ENCODE measurements at places on chromosomes 5 and 9. TPM values are rescaled to one million over a fixed set of nuclear protein-coding genes. Genes with fewer than 3 reads are reported as not detected.

DNA sequence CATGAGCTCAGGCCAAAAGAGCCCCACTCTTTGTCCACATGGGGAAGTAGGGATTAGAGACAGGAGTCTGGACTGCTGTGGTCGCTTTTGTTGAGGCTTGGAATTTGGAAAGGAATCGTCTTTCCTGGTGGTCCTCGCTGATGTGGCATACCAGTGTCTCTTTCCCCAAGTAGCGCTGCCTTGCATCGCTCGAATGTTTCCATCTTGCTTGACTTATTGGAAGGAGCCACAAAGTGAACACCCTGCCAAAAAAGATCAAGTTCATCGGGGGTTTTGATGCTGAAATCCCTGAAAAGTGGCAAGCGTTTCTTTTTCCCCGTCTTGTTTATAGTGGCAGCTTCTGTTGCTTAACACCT, 161.3 kb downstream of the MACROH2A1 start:
- DNase-seq = no peak

- no peak for DNase-seq
Measured at GRCh38 chr9:77505232-77505631, 142.9 kb downstream of the GNA14 start.

Gene CTNND2
- total RNA-seq = not detected

Gene NEUROG1
- not detected for total RNA-seq

- no peak for DNase-seq
Measured at GRCh38 chr5:30956251-30956650, 237.2 kb upstream of the CDH6 start.

DNA sequence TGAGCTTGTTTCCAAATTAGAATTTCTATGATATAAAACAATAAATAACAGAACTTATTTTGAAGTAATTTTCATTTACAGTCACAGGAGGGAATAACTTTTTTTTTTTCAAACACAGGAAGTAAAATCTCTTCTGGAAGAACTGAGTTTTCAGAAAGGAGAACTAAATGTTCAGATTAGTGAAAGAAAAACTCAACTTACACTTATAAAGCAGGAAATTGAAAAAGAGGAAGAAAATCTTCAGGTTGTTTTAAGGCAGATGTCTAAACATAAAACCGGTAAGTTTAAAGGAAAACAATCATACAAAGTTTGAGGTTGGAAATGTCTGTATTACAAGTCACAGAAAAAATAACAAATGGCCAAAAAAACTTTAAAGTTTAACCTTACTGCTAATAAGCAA, 41.6 kb downstream of the RAB14 start:
- no peak for DNase-seq

- DNase-seq = no peak
Measured at GRCh38 chr5:109388407-109388806, 21.4 kb downstream of the PJA2 start.

DNA sequence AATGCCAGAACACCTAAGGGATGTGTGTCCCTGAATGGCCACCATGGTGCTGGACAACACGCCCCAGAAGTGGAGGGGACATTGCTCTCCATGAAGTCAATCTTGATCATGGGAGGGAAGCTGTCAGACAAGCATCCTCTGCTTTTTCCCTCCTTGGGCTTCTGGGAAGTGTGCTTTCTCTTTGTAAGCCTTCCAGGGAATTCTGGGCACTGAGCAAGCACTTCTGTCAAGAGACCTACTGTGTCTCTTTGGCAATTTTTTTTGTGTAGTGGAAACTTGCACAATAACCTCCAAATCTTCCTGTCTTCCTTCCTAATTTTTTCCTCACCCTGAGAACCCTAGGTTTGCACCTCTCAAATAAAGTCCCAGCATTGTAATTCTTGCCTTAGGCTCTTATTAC, 132.0 kb downstream of the SEC61B start:
- DNase-seq = no peak

GRCh38 chr9:87549791-87550190, 52.1 kb downstream of the DAPK1 start:
- no peak for DNase-seq

DNA sequence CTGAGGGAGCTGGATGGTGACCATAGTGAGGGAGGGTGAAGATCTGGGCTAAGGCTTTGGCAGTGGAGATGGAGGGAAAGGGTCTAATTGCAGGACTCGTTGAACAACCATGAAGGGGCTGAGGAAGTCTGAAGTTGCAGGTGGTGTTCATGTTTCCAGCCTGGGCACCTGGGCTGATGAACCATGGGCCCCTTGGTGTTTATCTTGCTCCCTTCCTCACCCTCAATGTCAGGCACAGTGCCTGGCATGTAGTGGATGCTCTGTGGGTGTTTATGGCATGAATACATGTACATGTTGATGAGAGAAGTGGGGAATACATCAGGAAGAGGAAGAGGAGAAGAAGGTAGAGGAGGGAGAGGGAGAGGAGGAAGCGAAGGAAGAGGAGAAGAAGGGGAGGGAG, 31.3 kb upstream of the COL15A1 start:
- DNase-seq = no peak

- no peak for DNase-seq
Measured at GRCh38 chr9:124045076-124045829, 33.7 kb downstream of the LHX2 start.

Gene CRAT
- 13.6 TPM for total RNA-seq

Gene SRD5A1
- 15.3 TPM for total RNA-seq

DNA sequence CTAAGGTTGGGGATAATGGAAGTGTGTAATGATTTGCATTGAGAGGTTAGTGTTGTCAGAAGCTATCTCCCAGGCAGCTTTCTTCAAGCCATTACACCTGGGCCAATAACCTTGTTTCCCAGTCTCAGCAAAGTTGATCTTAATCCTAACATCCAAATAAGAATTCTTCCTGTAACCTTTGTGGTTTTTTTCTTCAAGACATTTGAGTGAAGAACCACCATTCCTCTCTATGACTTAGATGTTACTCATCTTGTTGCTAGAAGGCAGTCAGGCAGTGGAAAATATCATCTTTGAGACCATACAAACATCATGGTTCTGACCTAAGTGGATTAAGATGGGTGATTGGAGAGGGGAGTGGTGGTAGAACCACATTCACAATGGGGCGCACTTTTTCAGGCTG, 103.5 kb downstream of the NDUFAF2 start:
- DNase-seq = no peak

DNA sequence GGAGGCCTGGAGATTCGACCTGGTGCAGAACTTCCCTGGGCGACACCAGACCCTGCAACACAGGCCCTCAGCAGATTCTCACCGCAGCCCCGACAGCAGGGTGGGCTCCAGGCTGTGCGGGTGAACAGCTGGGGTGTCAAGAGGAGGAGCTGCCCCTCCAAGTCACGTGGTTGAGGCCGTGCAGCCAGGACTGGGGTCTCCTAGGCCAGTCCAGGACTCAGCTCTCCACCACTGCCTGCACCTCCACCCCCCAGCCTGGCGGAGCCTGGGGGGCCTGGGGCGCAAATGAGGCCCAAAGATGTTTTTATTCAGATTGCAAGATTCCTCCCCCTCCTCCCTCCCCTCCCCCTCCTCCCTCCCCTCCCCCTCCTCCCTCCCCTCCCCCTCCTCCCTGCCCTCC, 9.2 kb upstream of the AGPAT2 start:
- DNase-seq = no peak

DNA sequence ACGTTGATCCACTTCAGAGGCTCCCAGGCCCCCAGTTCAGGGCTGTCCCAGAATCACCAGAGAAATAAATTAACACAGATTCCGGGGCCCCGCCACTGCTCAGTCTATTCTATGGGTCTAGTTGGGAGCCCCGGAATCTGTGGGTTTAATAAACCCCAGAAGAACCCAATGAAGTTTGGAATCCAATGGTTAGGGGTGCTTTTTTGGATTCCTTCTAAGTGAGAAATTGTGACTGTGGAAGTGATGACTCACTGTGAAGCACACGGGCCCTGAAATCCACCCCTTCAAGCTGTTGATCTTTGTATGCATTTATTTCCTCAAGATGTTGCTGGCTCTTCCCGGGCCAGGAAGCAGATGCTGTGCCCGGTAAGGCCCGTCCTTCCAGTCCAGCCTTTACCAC, 57.3 kb upstream of the SLC28A3 start:
- no peak for DNase-seq

Gene EFNA5
- total RNA-seq = 0.32 TPM

- no peak for DNase-seq
Measured at GRCh38 chr5:138282920-138283742, 8.7 kb upstream of the GFRA3 start.

- no peak for DNase-seq
Measured at GRCh38 chr5:84682531-84682930, 297.9 kb upstream of the EDIL3 start.

DNA sequence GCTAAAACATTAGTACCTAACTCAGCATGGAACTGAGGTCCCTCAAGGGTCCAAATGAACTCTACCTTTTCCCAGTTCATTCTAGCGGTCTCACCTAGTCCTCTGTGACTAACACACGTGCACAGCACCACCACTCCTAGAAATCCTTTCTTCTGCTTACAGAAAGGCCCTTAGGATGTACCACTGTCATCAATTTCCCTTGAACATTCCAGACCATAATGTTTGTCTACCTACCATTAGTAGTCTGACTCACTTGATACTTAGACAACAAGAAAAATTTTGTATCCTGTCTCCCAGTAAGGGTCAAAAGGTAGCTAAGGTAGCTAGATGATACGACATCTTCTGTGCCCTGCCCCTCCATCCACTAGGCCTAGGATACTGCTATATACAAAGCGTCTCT, 166.6 kb downstream of the TSSK1B start:
- DNase-seq = no peak

- no peak for DNase-seq
Measured at GRCh38 chr9:98603821-98604383, 104.8 kb downstream of the GABBR2 start.

DNA sequence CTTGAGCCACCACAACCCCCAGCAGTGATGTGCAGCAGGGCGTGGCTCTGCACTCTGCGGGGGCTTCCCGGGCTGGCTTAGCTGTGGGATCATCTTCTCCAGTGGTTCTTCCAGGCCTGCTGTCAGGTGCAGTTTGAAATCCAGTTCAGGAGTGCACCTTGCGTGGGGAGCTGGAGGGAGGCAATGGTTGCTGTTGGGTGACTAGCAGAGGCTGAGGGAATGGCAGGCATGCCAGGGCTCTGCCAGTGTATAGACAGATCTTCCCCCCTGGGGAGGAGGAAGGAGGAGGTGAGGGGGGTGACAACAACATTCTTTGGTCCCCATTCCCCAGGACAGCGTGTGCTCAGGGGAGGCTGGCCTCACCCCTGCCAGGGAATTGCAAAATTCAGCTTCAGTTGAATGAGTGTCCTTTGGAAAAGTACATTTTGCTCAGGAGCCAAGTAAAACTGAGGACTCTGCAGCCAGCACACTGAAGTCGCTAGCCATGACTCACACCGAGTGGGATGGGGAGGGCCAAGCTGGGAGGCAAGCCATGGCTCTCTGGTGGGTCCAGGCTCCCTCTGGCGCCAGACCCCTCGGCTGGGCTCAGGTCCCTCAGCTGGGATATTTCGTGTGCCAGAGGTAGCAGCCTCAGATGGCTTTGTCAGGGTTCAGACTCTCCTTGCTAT, 35.0 kb downstream of the ERGIC1 start:
- DNase-seq = no peak

Gene SH3TC2
- not detected for total RNA-seq

DNA sequence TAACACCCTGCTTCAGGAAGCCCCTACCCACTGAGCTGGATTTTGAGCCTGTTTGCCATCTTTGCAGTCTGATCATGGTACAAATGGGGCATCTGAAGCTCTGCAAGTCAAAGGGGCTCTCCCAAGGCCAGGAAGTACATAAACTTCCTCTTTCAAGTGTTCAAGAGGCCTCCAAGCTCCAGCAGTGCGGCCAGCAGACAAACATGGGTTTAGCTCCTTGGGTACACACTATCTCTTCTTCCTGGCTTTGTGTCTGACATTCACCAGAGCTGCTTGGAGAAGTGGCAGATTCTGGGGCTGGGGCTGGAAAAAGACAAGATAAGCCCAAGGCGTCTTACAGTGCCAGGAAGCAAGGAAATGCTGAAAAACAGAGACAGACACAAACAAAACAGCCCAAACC, 34.1 kb downstream of the LAMC3 start:
- DNase-seq = no peak

Gene PCDHB10
- not detected for total RNA-seq

GRCh38 chr9:108475813-108476212, 380.0 kb downstream of the ACTL7B start:
- DNase-seq = no peak

DNA sequence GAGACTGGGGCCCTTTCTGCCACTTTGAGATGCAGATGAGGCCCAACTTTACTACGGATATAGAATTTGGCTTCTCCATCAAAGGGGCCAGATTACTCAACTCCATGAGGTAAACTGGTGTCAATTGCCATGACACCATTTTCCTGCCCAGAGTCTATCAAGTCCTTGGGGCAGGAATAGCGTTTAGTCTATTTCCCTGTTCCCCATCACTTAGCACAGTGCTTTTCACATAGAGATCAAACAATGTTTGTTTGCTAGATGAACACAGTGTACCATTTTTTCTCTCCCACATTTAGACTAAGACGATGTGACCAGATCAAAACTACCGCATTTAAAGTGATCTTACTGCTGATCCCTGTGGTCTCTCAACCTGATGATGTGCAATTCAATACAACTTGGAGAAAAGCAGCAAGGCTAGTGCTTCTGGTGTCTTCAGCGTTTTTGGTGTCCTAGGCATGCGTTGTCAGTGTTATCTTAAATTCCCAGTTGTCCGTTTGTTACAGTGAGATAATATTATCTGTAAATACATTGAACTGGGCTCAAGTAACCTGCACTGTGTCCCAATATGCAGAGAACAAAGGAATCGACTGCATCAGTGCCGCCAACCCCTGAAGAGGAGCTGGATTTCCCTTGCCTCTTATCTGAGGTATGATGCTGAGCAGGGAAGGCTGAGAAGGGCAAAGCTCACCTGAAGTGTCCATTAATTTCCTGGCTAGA, 446.2 kb downstream of the PLK2 start:
- DNase-seq = no peak

GRCh38 chr9:14310311-14310710, 3.6 kb downstream of the NFIB start:
- no peak for DNase-seq

Gene ANP32B
- 323 TPM for total RNA-seq

GRCh38 chr9:126106404-126106803, 220.2 kb upstream of the MVB12B start:
- DNase-seq = no peak

DNA sequence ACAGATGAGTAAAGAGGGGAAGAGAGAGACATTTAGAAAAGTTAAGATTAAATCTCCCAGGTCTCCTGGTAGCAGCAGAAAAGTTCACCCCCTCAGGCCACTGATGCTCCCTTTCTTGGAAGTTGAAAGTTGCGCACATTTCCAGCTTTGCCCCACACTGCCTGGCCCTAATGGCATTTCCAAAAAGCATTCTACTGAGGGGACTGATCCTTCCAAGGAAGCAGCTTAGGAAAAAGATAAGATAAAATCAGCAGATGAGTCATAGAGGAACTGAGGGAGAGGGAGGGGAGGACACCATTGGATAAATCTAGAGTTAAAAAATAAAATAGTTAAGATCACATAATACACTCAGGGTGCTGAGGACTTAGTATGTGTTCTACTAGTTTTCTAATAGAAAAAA, 67.6 kb upstream of the SLC12A2 start:
- no peak for DNase-seq

- no peak for DNase-seq
Measured at GRCh38 chr9:34190996-34191892, 12.4 kb downstream of the UBAP1 start.
